ENCODE measurements at places on chromosomes 2 and 18.

DNA sequence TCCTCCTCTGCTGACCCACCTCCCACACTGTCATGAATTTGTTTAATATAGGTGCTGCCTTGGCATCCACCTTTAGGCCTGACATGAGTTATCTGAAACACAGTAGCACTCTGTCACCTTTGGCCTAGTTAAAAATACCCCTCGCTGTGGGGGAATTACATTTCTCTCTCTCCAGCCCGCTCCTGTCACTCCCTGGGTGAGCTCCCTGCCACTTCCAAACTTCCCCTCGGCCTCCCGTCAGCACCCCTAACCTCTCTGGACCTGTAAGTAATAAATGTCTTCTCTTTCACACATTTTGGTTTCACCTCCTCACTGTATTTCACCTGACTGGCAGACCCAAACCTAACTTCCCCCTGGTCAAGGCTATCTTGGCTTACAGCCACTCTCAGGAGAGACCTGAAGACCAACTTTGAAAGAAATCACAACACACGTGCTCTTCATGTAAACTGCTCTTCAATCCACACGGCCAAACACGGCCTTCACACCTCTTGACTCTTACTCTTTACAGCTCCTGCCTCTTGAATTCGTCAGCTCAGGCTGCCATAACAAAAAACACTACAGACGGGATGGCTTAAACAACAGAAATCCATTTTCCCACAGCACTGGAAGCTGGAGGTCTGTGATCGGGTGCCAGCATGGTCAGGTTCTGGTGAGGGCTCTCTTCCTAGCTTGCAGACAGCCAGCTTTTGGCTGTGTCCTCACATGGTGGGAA lies 28.3 kb downstream of the REEP1 start:
- no peak for DNase-seq

GRCh38 chr18:52437161-52437560 lies 97.2 kb downstream of the DCC start:
- DNase-seq: no peak

GRCh38 chr2:102848366-102848839 lies 86.6 kb downstream of the TMEM182 start:
- peak; percentile 65 for DNase-seq

- no peak for DNase-seq
Observed at GRCh38 chr18:189254-189653, 30.9 kb downstream of the USP14 start.

DNA sequence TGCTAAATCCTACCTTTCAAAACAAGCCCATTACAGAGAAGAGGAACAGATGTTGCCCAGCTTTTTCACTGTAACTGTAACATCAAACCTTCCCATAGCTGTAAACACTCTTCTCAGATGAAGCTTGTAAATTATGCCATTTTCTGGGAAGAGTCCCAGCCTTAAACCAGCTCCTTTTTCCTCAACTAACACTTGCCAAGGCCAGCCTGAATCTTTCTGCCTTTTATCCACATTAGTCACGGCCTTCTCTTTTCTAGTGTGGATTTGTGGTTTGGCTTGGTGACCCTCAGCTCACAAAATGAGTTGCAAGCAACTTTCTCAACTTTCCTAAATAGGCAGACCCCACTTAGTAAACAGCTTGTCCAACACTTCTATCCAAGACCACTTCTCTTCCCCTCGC lies 90.2 kb downstream of the CABLES1 start:
- no peak for DNase-seq

GRCh38 chr2:29841386-29842004 lies 79.9 kb downstream of the ALK start:
- no peak for DNase-seq

DNA sequence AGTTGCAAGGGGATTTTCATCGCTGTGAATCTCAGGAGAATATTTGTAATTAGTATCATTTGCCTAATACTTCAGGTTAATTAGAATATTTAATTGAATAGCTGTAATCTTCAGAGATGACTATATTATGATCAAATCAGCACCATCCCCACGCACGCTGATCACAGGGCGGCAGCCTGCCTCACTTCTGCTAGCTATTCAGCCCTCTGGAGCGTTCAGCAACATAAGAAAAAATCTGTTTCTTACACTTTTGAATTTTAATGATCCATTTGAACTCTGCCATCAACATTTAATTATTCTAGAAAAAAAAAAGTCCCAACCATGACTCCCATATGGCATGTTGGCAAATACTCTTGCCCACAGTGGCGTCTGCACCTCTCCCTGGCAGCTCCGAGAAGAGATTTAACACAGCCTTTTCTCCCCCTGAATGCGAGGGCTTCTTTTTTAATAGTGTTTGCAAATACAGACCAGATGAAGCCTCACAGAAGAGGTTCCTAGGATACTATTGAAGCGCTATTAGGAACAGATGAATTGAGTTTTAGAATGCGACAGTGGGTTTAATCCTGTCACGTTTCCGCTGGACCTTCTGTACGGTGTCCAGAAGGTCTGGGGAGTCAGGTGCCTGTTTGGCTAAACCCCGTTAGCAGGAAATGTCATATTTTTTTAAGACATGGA lies 731.9 kb upstream of the SALL3 start:
- no peak for DNase-seq

DNA sequence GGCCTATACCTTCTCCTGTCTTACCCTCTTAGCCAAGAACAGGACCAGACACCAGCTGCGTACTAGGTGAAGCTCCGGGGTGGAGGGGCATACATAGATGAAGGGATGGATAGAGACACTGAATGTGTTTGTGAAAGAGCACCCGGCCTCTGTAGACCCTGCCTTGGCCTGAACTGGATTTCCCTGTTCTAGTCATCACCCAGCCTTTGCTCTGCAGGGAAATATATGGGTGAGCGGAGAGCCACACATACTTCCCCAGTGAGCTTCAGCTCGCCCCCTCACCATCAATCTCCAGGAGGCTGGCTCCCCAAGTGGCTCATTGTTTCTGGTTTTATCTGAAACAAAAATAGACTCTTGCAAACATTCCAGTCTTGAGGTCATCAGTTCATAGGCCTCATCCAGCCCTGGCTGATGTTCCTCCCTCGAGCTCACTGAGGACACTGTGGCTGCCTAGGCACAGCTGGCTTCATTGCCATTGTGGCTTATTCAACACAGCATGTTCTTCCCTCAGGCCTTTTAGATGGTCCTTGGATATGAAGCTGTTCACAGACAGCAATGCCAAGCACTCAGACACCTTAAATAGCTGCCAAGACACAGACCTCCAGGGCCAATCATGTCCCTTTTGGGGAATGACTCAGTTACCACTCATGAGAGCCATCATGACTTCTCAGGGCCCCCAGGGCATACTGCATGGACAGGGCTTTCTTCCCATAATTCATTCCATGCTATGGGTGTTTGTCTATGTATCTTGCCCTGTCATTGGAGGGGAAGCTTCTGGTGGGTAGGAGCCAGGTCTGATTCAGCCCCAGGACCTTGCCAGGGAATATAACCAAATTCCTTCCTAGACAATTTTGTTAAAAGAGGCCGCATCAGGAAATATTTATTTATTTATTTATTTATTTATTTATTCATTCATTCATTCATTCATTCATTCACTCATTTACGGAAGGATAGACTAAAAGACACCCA lies 82.4 kb downstream of the TTC32 start:
- DNase-seq: no peak

GRCh38 chr2:102290594-102290993 lies 20.8 kb upstream of the IL1RL1 start:
- no peak for DNase-seq

GRCh38 chr2:33370636-33371265 lies 105.7 kb upstream of the RASGRP3 start:
- DNase-seq: no peak

DNA sequence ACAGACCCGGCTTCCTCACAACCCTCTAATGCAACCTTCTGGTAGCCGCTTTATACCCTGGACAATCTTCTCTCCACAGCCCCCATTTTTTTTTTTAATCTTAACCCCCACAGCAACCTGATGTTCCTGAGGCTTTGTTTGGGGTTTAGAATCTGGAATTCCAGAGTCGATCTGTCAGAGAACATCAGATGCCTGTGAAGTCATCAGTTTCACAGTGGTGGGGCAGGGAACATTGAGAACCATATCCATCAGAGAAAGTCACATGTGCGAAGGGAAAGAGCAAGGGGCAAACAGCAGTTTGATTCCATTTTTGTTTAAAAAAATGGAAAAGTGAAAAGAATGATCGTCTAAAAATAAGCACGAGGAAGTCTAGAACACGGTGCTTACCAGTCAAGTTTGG lies 20.6 kb downstream of the NPAS2 start:
- DNase-seq: no peak

GRCh38 chr2:187478719-187479118 lies 30.7 kb upstream of the CALCRL start:
- no peak for DNase-seq

DNA sequence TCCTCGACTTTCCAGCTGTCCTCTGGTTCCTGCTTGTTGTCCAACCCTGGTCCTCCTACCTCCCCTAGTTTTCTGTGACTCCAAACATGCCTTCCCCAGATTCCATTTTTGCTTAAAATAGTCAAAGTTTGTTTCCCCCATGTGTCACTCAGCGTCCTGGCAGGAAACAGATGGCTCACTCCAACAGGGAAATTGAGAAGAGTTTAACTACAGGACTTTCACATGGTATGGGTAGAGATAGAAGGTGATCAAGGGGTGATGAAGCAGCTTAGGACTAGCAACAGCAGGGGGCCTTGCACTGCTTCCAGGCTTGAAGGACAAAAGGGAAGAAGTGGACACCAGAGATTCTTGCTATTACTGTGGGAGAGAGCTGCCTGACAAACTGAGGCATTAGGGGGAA lies 6.1 kb upstream of the CUL3 start:
- no peak for DNase-seq

GRCh38 chr2:209845666-209846065 lies 74.0 kb downstream of the UNC80 start:
- DNase-seq: no peak

DNA sequence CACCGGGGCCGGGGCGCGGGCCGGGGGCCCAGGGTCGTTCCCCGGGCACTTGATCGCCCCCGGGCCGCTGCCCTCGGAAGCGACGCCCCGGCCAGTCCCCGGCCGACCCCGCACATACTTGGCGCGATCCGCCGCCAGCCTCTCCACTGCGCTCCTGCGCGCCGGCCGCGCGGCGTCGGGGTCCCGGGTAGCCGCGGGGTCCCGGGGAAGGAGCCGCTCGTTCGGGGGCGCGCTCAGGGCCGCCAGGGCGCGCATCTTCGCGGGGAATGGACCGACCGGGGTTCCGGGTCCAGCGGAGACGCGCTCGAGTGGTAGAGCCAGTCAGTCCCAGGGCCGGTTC lies 204 bp downstream of the FAM110C start:
- DNase-seq: no peak

DNA sequence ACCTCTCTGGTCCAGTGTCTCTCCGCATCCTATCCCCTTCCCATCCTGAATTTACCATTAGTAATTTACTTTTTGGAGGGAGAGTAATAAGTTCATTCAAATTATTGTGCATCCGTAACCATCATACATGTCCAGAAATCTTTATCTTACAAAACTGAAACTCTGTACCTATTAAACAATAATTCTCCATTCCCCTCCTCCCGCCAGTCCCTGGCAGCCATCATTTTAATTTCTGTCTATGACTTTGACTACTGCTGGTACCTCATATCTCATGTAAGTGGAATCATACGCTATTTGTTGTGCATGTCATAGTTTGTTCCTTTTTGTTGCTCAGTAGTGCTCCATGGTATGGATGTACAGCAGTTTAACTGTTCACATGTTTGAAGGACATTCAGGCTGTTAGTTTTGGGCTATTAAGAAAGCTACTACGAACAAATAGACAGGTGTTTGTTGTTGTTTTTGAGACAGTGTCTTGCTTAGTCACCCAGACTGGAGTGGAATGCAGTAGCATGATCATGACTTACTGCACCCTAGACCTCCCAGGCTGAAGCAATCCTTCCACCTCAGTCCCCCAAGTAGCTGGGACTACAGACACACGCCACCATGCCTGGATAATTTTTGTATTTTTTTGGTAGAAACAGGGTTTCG lies 2.0 kb downstream of the LIMS1 start:
- DNase-seq: no peak

GRCh38 chr2:113203901-113204519 lies 30.2 kb downstream of the PSD4 start:
- no peak for DNase-seq

DNA sequence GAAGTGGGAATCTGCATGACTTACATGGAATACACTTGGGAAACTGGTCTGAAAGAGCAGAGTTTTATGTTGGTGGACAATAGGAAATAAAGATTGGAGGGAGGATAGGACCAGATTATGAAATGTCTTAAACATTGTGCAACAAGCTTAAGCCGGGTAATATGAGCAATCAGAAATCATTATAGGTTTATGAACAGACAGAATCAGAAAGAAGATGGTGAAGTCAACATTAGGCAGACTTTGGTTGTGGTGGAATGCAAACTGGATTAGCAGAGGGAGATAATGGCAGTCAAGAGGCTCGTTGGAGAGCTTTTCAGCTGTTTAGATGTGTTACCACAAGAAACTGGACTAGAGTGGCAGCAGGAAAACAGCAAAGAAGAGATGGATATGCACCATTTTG lies 43.5 kb downstream of the CRIM1 start:
- DNase-seq: no peak

DNA sequence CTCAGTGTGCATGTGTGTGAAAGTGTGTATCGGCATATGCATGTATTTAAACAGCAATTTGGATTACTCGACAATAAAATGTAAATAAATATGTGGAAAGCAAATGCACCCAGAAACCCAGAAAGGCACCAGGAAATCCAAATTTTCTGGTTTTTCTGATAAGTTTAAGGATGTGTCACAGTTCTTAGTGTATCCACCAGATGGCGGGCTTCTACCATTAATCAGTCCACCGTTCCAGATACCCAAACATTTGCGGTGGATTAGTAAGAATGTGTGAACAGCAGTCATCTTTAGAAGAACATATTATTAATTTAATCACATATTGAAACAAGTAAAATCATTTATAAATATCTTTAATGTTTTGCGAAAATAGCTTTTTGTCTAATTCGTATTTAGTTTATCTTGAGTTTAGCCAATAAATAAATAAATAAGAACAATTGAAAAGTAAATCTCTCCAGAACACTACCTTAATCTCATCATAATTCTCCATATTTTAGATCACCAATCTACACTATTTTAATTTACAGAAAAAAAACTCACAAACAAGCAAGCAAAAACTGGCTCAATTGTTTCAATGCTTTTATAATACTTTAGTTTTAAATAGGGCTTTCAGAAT lies 298.9 kb downstream of the DSEL start:
- peak; percentile 15 for DNase-seq

DNA sequence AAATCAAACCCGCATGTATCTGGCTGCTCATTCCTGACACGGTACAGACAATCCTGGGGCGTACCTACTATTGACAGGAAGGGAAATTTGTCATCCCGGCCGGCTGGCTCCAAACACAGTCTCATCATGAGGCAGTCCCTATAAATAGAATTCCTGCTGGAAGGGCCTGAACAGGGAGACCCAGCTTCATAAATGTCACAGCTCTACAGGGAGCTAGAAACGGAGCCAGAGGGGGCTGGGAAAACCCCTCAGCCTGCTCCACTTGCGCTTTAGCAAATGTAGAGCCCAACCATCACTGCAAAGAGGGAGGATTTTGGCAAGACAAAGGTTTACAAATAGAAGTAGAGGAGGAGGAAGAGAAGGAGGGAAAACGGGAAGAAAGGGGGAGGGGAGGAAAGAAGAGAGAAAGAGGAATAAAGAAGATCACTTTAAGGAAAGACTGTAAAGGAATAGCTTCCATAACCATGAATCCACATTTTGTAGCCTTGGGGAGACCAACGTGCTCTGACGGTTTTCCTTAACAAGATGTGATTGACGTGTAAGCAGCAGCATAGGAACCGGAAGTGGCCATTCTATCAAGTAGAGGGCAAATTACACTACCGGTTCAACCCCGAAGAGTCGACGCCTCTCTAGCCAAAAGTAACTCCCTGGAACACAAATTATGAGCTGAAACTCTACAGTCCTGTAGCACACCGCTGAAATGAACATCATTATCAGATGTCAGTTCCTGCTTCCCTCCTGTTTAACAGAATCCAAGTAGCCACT lies 56.8 kb upstream of the TTN start:
- no peak for DNase-seq
